ENCODE measurements at places on chromosomes 3 and 15.

- DNase-seq, result no peak
Observed at GRCh38 chr3:88093266-88093665, 34.2 kb downstream of the ZNF654 start.

DNA sequence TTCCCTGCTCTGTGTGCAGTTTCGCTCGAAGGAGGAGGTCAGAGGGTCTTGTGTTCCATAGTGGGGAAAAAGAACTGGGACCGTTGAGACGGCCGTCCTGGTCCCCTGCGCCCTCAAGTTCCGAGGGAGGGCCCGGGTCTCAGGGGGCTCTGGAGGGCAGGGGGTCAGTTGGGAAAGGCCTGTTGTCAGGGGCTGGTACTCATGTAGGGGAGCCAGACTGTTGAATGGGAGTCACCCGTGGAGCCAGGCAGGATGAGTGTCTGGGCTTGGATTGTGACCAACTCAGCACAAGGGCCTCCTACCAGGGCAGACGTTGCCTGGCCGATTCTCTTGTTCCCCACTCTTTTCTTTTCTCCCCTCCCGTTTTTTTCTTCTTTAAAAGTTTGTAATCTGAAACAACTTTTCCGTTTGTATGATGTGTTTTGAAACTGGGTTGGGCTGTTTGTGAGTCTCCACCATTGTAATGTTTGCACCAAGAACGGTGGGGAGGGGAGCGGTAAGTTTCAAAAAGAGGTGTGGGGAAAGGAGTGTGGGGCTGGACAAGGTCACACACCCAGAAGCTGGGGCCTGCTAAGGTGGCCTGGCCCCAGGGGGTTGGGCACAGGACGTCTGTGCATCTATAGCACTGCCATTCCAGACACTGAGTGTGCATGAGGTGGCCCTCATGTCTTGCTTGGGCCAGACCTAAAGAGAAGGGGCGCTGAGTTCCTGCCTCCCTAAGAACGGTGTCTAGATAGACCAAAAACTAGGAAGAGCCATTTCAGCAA is 1.1 kb downstream of the CMTM7 start:
- DNase-seq, result peak; percentile 73

- DNase-seq, result no peak
Observed at GRCh38 chr15:41568350-41569017, 9.5 kb downstream of the TYRO3 start.

DNA sequence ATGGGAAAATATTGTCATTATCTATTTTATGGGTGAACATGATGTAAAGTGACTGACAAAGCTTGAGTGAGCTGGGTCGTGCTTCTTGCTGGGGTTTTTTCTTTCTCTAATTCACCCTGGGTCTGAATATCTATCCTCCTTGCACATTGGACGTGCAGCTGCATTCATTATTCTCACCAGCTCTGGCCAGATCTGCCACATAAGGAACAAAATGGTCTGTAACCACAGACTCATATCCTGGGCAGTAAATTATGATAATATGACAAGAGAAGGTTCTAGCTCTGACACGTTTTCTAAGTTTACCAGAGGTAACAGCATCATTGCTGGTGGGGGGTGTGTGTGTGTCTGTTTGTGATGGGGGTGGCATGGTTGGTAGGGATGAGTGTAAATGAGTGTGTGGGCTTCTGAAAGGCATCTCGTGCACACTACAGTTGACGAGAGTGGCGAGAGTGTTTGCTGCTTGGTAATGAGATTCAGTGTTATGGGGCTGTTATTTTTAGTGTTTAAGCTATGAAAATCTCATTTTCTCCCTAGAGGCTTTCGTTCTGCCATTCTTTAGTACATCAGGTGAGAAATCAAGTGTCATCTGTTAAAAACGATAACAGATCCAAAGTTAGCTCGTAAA is 418.4 kb downstream of the PDCD6IP start:
- DNase-seq, result no peak

- no peak for DNase-seq
Observed at GRCh38 chr15:56383010-56383409, 17.8 kb downstream of the TEX9 start.

- DNase-seq, result no peak
Observed at GRCh38 chr3:194711913-194712312, 26.2 kb downstream of the FAM43A start.
